ENCODE measurements at places on chromosomes 6 and 20.

DNA sequence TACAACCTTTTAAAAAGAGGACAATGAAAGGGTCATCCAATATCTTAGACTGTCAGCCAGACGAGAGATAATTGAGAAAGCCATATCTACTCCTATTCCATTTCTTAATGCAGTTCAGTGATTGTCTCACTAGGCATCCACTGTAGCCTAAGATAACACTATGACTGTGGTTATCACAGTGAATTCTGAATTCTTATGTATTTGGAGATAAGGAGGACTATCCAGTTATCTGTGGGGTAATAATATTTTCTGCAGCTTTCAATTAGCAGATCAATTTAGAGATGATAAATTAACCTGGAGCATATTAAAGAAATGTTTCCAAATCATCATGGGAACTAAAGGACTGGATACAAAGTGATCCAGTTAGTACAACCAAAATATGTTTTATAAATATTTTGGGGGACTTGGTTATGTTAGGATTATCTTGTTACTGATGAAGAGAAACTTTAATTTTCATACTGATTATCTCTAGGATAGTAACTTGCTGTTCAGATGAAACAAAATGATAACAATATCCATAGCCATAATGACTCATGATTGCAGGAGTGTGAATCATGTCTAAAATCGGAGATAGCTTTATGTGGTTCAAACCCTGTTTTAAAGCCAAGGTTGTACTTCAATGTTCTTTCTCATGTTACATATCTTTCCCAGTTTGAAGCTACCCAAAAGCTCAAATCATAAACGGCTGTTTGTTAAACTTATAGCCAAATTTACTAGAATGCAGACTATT is 1152.0 kb downstream of the HACE1 start:
- DNase-seq = no peak

GRCh38 chr6:157760589-157761330 is 62.3 kb upstream of the SNX9 start:
- DNase-seq = peak; percentile 21

- no peak for DNase-seq
These were observed 618.6 kb downstream of the EPM2A start for GRCh38 chr6:145116591-145117178.

DNA sequence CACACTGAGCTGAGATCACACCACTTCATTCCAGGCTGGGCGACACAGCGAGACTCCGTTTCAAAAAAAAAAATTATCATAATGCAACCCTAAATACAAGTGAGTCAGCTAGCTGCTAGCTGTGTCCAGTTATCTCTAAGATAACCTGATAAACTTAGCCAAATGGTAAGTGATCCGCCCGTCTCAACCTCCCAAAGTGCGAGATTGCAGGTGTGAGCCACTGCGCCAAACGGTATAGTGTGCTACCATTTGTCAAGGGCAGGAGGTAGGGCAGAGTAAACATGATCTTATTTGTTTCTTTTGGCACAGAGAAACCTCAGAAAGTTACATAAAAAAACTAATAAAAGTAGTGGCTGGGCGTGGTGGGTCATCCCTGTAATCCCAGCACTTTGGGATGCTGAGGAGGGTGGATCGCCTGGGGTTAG is 4.7 kb upstream of the C6orf132 start:
- no peak for DNase-seq

DNA sequence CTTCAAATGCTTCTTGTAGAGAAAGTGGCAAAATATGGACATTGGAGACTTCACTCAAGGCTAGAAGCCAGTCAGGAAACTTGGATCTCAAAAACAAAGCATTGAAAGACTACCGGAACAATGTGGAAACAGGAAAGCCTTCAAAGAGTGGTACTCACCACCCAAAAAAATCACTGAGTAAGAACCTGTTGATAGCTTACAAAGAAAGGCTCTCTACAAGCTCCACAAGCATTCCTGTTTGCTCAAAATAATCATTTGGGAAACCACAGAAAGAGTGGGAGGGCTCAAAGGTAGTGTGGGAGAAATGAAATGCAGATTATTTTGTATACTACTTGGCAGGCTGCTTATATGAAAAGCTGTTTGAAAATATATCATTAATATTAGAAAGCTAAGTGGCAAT is 9.5 kb upstream of the DST start:
- DNase-seq = no peak

- DNase-seq = no peak
These were observed 24.4 kb downstream of the SLC22A23 start for GRCh38 chr6:3432416-3432815.

GRCh38 chr6:8556370-8557013 is 121.1 kb upstream of the SLC35B3 start:
- DNase-seq = no peak

GRCh38 chr20:53447316-53447715 is 146.3 kb downstream of the ZNF217 start:
- no peak for DNase-seq

GRCh38 chr6:13044390-13044789 is 283.9 kb downstream of the TBC1D7 start:
- DNase-seq = no peak

DNA sequence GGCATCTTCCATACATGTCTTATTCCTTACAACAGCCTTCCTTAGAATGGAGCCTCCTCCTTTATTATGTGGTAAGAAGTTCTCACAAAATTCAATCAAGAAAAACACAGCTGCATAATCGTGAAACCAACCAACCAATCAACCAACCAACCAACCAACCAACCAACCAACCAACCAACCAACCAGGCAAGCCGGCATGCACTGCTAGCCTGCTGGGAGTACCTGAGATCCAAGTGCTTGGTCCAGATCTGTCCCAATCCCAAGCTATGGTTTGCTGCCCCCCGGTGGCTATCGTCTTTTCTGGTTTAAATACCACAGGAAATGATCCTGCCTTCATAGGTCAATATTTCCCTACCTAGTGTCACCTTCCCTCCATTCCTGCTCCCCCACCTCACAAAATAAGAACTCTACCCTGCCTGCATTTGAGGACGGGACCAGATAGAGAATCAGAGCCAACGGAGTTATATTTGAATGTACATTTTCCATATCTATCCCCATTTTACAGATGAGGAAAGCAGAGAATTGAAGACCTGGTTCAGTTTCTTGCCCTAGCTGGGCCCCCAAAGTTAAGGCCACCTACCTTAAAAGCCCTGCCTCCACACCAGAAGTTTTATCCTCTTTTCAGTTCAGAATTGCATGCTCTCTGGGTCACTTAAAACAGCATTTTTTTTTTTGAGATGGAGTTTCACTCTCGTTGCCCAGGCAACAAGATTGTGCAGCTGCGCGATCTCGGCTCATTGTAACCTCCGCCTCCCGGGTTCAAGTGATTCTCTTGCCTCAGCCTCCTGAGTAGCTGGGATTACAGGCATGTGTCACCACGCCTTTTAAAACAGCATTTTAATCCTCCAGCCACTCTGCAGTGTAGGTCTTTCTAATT is 27.1 kb downstream of the RAB44 start:
- no peak for DNase-seq

GRCh38 chr20:60653111-60653845 is 598.8 kb upstream of the CDH4 start:
- no peak for DNase-seq

GRCh38 chr6:122722746-122723145 is 56.8 kb upstream of the FABP7 start:
- no peak for DNase-seq

- no peak for DNase-seq
These were observed 279.4 kb downstream of the CD83 start for GRCh38 chr6:14396826-14397517.

- DNase-seq = no peak
These were observed 155.1 kb upstream of the SOX4 start for GRCh38 chr6:21438237-21438985.

DNA sequence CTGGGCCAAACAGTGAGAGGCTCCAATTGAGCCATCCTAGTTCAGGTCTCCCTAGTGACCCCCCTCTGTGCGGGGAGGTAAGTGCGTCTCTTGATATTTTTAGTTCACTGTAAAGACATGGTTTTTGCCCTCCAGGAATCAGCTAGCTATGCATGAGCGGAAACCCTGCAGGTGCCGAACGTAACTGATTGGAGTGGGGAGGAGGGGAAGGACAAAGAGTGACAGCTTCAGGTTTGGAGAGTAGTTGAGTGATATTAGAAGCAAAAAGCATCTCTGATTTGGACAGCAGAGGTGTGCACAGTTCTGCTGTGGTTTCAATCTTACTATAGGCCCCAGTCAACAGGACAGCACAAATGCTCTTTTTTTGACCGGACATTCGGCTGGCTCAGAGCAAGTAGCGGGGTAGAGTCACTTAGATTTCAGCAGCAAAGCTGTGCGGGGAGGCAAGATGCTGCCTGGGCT is 31.8 kb downstream of the TBC1D7 start:
- no peak for DNase-seq

GRCh38 chr6:116047173-116047933 is 13.3 kb downstream of the FRK start:
- no peak for DNase-seq

DNA sequence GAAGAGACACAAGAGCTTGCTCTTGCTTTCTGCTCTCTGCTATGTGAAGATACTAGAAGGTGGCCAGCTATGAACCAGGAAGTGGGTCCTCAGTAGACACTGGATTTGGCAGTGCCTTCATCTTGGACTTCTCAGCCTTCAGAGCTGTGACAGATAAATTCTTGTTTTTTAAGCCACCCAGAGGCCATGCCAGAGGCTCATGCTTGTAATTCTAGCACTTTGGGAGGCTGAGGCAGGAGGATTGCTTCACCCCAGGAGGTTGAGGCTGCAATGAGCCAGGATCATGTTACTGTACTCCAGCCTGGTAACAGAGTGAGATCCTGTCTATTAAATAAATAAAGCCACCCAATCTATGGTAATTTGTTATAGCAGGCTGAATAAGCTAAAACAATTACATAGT is 185.5 kb upstream of the SALL4 start:
- DNase-seq = no peak

DNA sequence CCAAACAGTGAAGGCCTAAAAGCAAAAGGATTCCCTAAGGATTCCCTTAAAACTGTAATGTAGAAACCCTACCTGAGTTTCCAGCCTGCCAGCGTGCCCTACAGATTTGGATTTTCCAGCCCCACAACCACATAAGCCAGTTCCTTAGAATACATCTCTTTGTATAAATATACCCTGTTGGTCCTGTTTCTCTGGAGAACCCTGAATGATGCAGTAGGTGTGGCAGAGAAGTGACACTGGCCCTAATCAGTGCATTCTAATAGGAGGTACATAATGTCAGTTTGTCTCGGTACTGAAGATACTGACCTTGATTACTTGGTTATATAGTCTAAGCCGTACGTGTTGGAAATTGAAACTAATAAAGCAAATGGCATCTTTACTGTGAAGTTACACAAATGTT is 707.8 kb upstream of the SLC35B3 start:
- DNase-seq = no peak

DNA sequence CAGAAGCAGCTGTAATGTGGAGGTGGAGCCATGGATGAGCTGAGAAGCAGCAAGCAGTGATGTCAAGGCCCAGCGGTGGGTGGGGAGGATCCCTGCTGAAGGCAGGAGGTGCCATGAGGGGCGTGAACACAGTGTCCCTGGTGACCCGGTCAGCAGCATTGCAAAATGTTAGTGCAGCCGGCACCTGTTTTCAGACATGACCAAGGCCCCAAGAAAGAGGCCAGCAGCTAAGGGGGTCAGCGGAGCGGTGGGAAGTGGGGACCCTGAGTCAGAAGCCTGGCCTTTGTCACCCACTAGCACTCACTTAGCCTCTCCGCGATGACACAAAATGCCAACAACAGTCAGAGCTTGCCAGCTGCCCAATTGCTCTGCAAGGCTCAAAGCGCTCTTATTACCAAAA is 51.9 kb downstream of the TMEM242 start:
- no peak for DNase-seq

Measured in activated CD8-positive, alpha-beta memory T cell treated with anti-CD3 and anti-CD28 coated beads for 4 hours (primary cell).